ENCODE measurements at places on chromosomes 2 and 18.

- peak; percentile 84 for DNase-seq
Measured at GRCh38 chr18:54127759-54128378, 96.6 kb downstream of the MBD2 start.

DNA sequence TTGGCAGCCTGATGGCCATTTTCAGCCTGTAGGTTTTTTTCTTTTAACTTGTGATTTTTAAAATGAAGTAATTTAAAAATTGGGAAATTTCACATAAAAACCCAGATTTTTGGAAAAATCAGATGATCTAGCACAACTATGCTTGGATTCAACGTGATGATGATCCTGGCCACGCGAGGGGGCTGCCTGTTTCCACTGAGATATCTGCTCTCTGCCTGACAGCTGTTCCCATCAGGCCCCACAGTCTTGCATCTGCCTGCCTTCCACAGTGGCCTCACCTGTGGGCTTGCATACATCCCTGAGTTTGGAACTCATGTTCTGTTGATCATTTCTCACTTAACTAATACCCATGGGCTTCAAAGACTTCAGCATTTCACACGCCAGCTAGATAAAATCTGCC lies 92.1 kb upstream of the FZD5 start:
- DNase-seq, result no peak

DNA sequence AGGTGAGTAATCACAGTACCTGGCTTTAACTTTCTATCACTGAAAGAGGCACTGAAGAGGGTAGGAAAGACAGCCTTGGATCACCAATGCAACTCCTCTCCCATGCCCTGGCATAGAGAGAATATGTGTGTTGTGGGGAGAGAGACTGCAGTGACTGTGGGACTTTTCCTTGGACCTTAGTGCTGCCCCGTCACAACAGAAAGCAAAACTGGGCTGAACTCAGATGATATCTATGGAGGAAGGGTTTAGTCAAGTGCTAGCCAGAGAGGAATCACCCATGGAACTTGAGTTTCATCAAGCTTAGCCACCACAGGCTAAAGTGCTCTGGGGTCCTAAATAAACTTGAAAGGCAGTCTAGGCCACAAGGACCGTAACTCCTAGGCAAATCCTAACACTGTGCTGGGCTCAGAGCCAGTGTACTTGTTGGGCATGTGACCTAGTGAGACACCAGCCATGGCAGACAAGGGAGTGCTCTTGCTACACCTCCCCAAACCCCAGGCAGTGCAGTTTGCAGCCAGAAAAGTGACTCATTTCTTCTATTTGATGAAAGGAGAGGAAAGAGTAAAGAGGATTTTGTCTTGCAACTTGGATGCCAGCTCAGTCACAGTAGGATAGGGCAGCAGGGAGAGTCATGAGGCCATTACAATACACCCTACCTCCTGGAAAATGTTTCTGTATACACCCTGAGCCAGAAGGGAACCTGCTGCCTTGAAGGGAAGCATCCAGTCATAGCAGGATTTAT lies 105.8 kb upstream of the SPOPL start:
- no peak for DNase-seq

DNA sequence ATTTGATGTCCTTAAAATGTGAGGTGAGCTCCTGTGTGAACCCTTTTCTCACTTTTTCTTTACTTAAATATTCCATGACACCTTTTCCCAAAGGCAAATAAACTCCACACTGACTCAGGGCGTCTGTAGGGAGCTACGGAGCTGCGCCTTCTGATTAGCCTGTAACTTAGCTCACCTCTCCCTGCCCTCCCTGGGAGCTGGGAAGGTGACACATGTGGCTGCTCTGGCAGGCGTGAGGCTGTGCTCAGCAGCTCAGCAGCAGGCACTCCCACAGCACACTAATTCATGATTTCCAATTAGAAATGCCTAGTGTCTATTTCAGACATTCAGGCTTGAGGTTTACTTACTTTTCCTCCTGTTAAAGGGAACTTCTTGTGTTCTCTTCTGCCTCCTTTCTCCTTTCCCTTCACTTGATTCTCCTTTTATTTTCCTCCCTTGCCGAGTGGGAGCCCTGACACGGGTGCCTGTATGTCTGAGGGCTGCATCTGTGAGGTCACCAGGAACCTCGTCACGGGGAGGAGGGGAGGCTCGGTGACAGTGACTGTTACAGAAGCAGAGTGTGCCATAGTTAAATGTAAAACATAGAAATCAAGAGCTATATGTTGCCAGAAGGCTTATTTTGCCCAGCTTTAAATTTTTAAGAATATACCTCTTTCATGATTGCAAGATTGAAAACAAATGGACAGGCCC lies 437.1 kb downstream of the DCDC2C start:
- DNase-seq, result peak; percentile 17

DNA sequence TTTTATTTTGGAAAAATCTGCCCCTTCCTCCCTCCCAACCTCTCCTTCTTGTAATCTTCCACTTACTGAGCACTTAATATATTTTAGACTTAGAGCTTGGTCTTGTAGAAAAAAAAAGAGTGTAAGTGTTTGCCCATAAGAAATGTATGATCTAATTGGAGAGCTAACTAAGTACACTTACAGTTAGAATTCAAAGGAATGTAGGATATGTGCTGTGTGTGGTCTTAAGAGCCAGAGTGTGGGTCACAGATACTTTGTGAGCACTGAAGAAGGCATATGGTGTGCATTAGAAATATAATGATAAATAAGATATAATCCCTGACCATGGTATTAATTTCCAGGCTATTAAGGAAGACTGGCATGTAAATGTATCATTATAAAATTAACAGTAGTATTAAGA lies 91.8 kb upstream of the ZNF521 start:
- DNase-seq, result no peak

DNA sequence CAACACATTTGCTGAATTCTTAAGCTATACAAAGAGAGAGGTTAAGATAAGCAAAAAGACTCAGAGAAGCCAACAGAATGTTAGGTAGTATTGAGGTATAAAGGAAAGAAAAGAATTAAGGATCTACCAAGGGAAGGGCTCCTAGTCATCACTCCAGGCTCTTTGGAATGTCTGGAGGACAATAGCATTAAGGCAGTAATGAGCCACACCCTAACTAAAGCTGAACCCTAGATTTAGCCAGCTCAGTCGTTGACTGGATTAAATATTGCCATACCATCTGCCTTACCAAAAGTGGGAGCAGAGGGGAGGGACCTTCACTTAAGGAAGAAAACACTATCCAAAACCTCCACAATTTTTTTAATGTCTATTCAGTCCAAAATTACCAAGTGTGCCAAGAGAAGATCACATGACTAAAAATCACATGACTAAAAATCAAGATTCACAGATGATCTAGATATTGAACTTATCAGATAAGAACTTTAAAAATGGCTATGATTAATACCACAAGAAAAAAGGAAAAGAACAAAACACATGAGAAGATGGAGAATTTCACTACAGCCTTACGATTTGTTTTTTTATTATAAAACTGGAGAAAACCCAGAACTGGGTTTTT lies 59.7 kb downstream of the EXOC6B start:
- no peak for DNase-seq

GRCh38 chr2:7809640-7810039 lies 872.2 kb upstream of the ID2 start:
- no peak for DNase-seq

Data from mesendoderm (in vitro differentiated cells).